ENCODE measurements at places on chromosomes 6 and 20.
A peak's percentile ranks its signal among the peaks of the same experiment; 100 is the strongest.

DNA sequence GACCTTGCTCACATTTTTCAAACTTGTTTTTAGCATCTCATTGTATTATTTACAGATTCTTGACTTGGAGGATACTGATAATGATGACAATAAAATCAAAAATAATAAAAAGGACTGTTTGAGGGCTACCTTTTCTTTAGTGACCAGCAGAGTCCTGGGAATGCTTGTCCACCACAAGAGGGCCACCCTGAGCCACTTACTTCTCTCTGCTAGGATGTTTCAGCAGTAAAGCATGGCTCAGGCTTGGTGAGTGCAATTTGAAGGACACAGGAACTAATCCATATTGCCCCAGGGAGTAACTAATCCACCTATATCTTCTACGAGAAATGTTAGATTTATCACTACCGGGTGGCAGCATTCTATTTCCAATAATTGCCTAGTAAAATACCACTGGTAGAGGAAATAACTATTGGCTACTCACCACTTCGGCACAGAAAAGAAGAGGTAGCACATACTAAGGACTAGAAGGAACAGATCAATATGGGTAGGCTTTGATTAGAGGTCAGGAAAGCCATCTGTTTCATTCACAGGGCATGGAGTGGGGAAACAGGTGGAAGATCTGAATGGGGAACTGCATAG lies 5.8 kb upstream of the KIAA0408 start:
- peak; percentile 16 for DNase-seq

DNA sequence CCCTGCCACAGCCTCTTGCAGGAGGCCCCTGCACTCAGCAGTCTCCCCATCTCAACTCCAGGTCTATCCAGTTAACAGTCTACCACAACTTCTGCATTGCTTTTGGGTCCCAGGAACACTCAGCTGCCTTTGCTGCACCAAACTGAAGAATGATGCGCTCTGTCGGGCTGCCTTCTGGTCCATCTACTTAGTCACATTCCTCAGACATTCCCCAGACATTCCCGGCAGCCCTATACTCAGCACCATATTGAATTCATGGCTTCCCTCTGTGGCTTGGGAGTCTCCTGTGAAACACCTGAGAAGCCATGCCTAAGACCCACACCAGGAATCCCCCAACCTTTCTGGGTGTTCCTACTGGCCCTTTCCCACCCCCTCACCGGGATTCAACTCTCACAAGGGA lies 99.6 kb upstream of the COL21A1 start:
- DNase-seq = no peak

GRCh38 chr20:17993546-17993945 lies 24.7 kb downstream of the MGME1 start:
- no peak for DNase-seq

- DNase-seq = no peak
Measured at GRCh38 chr20:652615-653109, 338 bp downstream of the SRXN1 start.

DNA sequence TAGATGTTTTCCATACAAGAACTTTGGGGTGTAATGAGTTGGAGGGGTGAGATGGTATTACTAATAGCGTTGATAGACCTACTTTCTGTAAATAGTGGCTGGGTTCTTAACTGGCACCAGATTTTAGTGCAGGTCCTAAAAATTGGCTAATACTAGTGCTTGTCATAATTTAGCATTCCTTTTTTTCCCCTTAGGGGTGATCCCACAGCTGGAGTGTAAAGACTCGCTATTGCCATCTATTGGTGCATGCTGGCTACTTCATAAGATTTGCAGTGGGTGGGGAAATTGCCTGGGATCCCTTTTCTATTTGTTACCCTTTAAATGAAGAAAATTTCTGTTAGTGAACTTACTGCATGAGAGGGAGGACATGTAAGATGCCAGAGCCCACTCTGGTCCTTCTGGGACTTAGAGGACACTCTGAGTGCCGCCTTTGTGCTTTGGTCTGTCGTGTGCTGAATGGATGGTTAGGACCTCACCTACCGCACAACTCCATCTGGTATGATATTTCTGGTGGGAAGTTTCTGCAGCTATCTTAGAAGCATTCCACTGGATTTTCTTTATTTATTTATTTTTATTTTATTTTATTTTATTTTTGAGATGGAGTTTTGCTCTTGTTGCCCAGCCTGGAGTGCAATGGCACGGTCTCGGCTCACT lies 195.5 kb downstream of the JARID2 start:
- no peak for DNase-seq

DNA sequence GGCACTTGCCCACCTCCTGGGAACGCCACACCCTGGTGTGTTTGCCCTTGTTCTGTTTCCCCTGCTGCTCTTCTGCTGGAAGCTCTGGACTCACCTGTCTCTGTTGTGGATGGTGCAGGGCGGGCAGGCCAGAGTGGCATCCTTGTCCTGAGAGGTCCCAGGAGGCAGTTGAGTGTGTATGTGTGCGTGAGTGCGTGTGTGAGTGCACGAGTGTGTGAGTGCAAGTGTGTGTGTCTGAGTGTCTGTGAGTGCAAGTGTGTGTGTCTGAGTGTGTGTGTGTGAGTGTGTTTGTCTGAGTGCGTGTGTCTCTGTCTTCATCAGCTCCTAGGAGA lies 12.2 kb downstream of the IGF2R start:
- DNase-seq = no peak

DNA sequence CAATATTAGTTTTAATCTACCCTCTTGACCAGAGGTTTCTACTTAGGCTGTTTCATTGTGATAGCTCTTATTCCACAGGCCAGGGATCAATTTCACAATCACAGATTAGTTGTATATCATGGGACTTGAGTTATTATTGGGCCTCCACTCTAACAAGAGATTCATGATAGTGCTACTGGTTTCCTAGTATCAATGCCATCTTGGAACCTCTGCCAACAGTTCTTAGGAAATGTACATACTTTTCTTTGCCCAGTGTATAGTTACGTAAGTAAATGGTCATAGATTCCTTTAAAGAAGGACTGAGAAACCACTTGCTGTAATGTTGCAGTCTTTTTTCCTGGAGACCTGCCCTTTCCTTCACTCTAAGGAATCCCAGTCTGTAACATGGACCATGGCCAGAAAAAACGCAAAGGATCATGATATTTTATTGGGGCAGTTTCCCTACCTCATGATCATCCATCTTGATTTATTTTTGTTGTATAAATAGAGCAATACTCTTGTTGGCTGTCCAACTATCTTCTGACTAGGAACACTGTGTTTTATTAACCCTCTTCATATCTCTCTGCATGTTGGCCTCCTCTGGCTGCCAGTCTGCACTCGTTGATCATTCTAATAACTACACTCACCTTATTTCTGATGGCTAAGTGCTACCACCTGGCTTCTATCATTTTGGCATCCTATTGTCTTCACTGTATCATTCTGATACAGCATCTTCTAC lies 38.0 kb upstream of the VGLL2 start:
- no peak for DNase-seq

DNA sequence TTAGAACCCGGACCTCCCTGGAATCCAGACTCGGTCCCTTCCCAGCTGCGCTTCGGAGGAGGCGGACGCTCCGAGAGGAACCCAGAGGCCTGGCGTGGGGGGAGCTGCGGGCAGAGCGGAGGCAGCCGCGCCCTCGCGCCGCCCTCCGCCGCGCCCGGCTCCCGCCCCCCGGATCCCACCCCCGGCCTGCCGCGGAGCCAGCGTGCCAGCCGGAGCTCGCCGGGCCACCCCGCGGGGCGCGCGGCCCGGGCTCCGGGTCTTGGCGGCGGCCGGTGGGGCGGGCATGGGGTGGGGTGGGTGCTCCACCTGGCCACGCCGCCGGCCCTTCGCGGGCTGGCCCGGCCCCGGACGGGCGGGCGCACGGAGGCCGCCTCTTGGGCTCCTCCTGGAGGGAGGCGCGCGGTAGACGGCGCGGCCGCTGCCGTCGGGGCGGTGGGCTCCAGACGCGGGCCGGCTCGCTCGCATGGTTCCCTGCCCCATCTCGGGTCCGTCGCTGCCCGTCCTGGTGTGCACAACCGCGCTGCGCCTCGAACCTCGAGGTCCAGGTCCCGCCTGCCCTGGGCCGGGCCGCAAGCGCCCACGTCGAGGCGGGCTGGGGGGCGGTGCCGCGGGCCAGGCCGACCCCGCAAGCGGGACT lies 592 bp upstream of the CDYL start:
- peak; percentile 61 for DNase-seq

GRCh38 chr6:140138311-140139010 lies 764.0 kb upstream of the CITED2 start:
- no peak for DNase-seq

DNA sequence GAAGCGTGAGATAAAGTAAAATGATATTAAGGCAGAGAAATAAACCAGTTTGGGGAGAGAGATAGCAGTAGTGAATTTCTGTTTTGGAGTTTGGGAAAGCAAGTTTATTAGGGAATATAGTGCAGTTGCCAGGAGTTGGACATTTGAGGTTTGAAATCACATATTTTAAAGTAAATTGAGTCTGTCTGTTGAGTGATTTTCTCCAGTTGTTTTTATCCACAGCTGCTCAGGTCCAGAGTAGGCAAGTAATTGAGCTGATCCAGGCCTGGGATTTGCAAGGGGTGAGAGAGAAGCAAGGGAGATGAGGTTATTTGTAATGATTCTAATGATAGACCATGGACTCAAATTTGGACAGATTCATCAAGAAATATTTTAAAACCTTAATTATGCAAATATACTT lies 481.9 kb downstream of the UTRN start:
- DNase-seq = no peak

DNA sequence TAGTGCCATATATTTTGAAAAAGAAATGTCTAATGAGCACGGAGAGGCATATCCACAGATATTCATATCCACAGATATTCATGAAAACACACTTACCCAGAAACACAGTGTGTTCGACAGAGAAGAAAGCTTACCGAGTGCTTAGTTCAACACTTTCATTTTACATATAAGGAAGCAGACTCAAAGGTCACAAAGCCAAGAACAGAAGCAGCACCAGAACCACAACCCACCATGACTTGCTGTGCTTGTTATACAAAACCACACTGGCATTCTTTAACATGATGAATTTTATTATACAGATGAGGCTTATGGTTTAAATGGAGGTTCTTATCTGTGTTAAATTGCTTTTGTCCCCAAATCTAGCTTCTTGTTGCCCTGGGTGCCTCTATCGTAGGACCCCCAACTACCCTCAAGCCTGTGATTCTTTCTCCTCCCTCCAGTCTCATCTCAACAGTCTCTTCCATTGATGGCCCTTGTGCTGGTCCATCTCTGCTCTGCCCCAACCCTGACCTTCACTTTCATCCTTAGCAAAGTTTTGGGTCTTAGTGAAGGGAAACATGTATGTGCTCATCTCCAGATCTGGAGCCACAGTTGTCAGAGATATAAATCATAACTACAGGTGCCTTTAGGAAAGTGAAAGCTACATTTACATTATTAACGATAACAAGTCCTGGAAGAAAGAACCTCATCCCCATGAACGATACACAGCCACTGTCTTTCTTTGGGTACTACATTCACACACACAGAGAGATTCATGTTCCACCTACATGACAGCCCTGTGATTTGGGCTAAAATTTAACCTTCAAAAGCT lies 40.0 kb downstream of the SF3B5 start:
- DNase-seq = no peak

GRCh38 chr20:43717616-43717995 lies 9.2 kb downstream of the GTSF1L start:
- no peak for DNase-seq

DNA sequence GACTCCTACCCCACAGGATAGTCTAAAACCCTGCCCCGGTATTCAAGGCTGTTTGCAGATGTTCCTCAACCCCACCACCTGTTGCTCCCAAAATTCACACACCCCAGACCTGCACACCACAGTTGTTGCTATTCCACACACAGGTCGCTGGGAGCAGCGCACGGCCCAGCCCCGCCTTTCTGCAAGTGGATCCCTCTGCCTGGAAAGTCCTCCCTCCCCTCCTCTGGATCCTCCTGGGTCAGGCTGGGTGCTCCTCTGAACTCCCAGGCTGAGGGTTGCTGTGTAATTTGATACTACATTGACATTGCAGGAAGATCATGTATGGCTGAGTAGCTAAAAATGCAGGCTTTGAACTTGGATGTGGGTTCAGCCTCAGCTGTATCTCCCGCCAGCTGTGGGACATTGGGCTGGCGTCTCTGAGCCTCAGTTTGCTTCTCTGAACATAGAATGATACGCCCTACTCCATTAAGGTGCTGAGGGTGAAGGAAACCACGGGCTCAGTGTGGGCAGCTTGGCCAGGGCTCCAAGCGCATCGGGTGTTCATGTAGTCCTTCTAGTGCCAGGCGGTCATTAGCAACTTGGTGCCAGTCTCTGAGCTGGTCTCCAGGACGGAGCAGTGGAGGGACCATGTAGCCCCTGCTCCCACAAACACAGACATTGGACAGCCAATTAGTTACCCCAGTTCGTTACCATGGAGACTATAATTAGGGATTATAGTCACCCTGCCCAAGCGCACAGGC lies 13.9 kb upstream of the CCN5 start:
- no peak for DNase-seq

DNA sequence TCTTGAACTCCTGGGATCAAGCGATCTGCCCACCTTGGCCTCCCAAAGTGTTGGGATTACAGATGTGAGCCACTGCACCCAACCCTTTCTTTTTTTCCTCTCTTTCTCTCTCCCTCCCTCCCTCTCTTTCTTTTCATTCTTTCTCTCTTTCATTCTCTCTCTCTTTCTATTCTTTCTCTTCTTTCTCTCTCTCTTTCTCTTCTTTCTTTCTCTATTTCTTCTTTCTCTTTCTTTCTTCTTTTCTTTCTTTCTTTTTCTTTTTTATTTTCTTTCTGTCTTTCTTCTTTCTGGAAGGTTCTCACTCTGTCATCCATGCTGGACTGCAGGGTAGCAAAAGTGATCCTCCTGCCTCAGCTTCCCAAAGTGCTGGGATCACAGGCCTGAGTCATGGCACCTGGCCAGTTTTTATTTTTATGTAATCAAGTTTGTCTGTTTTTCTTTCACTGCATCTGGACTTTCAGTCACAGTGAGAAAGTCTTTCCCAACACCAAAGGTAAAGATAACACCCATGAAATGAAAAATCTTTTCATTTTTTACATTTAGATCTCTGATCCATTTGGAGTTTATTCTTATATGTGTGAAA lies 20.2 kb upstream of the BCLAF1 start:
- DNase-seq = no peak

DNA sequence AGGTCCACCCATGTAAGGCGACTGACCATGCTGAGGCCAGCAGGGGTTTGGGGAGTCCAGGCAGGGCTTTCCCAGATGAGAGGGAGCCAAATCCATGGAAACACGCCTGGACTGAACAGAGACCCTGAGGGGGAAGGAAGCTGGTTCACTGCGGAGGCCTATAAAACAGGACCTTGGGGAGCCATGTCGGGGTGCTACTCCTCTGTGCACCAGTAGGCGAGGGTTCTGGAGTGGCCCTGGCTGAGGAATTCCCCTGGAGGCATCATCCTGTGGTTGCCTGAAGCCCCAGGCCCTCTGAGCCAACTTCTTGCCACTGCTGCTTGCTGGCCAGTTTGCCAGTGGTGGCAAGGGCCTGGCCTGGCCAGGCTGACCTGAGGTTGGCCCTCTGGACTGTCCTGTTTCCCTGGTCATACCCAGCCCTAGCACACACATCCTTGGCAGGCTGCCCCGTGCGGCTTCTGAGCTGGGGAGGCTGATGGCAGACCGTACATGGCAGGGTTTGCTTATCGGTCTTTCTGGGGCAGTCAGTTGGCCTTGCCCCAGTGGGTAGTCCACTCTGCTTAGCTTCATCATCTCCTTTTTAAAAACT lies 2.2 kb upstream of the LRRN4 start:
- no peak for DNase-seq
